ENCODE measurements at places on chromosomes 11 and 22.

DNA sequence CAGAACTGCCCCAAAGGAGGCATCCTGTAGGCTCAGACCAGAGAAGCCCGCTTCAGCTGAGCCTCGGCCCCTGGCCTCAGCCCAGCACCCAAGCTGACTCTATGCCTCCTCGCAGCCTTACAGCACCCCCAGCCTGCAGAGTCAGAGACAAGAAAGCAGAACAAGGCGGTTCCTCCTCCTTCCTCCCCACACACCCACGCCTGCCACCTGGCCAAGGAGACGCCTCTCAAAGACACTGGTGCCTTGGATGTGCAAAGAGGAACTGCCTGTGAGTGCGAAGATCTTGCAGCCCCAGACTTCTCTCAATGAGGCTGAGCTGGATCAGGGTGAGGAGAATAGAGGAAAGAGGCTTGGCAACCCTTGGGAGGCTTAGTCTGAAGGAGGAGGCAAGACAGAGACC lies 60.2 kb downstream of the PDE2A start:
- DNase-seq, result peak; percentile 88

GRCh38 chr22:44616882-44617655 lies 84.9 kb upstream of the PRR5 start:
- DNase-seq, result no peak

GRCh38 chr11:57460758-57461749 lies 726 bp downstream of the RTN4RL2 start:
- DNase-seq, result no peak

GRCh38 chr11:3969613-3970012 lies 114.1 kb downstream of the STIM1 start:
- peak; percentile 55 for DNase-seq

- DNase-seq, result no peak
Measured at GRCh38 chr11:120067438-120068113, 70.3 kb downstream of the TRIM29 start.

GRCh38 chr22:43110927-43111623 lies 525 bp downstream of the BIK start:
- no peak for DNase-seq

GRCh38 chr11:30579415-30580175 lies 6.6 kb downstream of the MPPED2 start:
- DNase-seq, result no peak

GRCh38 chr11:104764710-104765045 lies 133.6 kb downstream of the CASP12 start:
- DNase-seq, result no peak

DNA sequence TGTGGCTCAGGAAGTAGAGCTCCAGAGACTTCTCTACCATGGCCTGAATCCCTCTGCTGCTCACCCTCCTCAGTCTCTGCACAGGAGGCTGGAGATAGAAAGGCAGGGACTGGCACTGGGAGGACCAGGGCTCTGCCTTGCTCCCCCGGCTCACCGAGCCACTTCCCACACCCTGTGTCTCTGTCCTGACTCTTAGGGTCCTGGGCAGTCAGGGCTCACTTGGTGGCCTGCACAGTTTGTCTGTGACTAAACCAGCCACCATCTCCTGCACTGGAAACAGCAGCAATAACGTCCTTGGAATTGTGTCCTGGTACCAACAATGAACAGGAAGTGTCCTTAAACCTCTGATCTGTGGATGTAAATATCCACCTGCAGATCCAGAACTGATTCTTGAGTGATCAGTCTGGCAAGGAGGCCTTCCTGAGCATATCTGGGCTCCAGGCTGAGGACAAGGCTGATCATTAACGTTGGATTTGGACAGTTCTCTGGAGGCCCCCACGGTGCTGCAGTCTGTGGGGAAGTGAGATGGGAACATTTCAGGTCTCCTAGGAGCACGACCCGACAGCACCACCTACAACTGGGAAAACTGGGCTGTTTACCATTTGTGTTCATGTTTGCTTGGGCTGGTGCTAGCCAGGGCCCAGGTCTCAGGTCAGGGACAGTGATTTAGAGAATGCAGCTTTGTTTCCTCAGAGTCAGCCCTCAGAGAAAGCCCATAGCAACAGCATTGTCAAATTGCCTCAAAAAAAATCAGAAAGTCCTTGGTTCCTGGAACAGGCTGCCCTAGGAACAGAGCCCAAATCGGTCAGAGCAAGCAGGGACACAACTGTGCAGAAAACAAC lies 82.5 kb downstream of the ZNF280B start:
- DNase-seq, result no peak

- DNase-seq, result no peak
Measured at GRCh38 chr11:291281-292210, 2.6 kb downstream of the PGGHG start.

- peak; percentile 22 for DNase-seq
Measured at GRCh38 chr11:66768088-66768521, 39.1 kb upstream of the SPTBN2 start.

GRCh38 chr22:41237707-41238569 lies 2.8 kb downstream of the CHADL start:
- DNase-seq, result peak; percentile 89

DNA sequence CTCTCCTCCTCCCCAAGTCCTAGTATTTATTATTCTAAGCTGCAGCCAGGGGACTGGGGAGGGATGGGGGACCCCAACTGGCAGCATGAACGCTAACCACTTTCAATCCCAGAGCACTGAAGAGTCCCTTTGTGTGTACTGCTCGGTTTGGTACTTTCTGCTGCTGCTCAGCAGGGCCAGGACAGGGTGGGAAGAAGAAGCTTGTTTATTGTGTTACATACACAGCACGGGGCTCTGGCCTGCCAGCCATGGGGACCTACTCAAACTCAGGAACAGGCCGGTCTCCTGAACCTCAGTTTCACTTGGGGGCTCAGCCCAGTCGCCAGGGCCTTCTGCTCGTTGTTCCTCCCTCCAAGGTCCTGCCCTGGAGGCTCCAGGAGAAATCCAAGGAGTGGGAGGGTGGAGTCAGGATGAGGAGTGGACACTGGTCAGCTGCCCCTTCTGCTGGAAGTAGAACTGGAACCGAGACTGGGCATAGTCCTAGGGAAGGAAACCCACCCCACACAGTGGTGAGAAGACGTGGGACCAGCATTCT lies 616 bp upstream of the CPT1B start:
- no peak for DNase-seq

DNA sequence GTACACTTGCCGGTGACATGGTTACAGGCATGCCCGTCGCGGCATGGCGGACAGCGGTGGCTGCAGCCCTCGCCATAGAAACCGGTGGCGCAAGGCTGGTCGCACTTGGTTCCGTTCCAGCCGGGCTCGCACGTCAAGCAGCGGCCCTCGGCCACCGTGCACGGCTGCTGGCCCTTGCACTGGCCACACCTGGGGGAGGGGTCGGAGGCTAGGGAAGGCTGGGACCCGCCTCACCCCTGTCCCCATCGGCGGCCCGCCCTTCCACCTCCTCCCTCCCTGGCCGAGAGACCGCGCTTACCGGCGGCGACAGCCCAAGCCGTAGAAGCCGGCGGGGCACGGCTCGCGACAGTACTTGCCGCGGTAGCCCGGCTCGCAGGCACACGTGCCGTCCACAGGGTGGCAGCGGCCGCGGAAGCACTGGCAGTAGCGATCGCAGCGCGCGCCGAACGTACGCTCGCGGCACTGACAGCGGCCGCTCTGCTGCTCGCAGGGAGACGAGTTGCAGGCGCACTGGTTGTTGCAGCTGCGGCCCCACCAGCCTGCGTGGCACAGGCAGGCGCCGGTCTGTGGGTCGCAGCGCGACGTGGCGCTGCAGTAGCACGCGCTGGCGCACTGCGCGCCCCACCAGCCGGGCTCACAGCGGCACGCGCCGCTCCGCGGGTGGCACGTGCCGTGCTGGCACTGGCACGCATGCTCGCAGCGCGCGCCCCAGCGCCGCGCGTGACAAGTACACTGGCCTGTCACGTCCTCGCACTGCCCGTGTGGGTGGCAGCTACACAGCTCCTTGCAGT lies 6.7 kb downstream of the SCARF2 start:
- DNase-seq, result peak; percentile 92

DNA sequence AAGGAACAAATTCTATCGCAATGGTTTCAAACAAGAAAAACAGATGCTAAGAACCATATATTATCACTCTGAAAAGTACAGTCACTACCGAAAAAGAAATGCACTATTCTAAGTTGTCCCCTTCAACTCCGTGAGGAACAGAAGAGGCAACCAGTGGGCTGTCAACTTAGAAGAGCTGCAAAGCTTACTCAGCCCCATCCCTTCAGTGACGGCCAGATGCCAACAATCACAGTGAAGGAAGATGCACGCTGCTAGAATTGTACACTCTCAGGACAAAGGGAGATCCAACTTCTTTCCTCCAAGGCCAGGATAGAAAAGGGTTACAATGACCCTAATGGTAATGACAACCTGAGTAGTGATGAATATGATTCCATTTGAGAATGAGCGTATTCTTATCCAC lies 38.5 kb upstream of the CHKA start:
- DNase-seq, result no peak

GRCh38 chr22:20581503-20582170 lies 74.2 kb downstream of the MED15 start:
- DNase-seq, result no peak

DNA sequence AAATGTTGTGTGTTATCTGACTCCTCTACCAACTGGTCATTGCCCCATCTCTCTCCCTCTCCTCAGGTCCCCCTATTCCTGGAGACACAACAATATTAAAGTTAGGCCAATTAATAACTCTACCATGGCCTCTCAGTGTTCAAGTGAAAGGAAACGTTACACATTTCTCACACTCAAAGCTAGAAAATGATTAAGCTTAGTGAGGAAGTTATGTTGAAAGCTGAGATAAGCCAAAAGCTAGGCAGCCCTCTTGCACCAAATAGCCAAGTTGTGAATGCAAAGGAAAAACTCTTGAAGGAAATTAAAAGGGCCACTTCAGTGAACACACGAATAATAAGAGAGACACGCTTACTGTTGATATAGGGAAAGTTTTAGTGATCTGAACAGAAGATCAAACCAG lies 6.9 kb downstream of the DLG2 start:
- no peak for DNase-seq

- DNase-seq, result no peak
Measured at GRCh38 chr11:74849525-74850391, 99.1 kb downstream of the XRRA1 start.

DNA sequence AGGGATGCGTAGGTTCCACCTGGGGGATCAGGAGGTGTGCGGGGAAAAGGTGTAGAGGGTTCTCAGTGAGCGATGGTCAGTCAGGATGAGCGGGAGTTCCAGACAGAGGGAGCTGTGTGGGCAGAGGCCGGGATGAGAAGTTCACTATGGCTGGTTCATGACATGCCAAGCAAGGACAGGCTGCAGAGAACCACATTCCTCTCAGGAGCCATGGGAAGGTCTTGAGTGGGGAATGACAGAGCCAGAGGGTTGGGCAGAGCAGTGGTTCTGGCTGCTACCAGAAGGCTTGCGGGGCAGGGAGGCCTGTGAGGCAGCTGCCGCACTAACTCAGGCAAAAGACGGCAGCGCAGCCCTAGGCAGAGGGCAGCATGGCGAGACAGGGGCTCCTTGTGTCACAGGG lies 66.1 kb downstream of the SCUBE1 start:
- DNase-seq, result no peak

GRCh38 chr22:32904044-32904443 lies 102.5 kb downstream of the TIMP3 start:
- DNase-seq, result peak; percentile 73

- DNase-seq, result peak; percentile 25
Measured at GRCh38 chr11:47550288-47551047, 2.5 kb downstream of the CELF1 start.

- DNase-seq, result no peak
Measured at GRCh38 chr11:134412203-134413042, at the start of gene B3GAT1. B3GAT1 (minus strand) TSS chr11:134412242; CDS start chr11:134387659, 24,583 bp downstream.

DNA sequence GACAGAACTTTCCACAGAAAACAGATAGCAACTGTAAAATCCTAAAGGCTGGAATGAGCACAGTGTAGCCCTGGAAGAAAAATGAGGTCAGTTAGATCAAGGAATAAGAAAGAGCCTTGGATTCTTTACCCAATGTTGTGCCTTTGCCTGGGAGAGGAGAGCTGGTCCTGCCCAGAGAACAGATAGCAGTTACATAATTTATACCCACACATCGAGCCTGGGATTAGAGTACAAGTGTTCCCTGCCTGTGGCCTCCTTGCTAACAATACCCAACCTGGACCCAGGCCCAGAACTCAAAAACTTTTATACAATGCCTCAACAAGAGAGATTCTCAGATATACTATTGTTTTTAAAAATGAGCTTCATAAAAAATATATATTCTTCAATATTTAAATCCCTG lies 1998.4 kb downstream of the LRRC4C start:
- no peak for DNase-seq

DNA sequence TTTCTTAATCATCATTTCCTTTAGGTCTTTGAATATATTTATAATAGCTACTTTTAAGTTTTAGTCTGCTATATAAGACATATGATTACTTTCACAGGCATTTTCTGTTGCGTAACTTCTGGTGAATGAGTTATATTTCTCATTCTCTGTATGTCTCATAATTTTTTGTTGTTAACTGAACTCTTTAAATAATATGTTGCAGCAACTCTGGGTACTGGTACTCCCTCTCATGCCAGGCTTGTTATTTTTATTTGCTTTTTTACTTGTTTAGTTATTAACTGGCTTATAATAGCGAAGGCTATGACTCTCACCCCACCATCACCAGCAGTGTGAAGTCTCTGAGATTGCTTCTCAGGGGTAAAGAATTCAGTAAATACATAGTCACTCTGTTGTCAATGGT lies 524.2 kb upstream of the CHORDC1 start:
- DNase-seq, result no peak

GRCh38 chr11:82874646-82875523 lies 25.3 kb downstream of the PRCP start:
- DNase-seq, result no peak

- DNase-seq, result no peak
Measured at GRCh38 chr11:96101146-96101545, 177.2 kb upstream of the MTMR2 start.

DNA sequence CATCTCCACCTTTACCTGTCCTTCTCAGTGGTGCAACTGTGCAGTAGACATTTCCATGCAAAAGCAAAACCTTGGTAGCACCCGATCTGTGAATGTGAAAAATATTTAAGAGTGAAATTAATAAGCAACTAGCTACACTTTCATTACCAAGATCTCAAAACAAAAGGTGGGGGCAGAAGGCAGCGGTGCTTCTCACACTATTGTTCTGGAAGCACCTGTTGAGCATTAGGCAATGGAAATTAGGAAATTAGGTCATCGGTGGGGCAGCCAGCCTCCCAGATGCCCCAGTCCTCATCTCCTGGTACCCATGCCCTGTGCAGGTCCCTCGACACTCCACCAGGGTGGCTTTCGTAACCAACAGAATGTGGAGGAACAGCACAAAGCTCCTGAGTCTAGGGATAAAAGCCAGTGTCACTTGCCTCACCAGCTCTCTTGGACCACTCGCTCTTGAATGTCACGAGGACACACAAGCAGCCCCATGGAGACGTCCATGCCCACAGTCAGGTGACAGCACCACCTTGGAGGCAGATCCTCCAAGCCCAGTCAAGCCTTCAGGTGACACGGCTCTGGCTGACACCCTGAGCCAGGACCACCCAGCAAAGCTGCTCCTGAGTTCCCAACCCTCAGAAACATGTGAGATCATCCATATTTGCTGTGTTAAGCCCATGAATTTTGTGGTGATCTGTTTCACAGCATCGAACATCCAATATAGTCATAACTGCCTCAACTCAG lies 3.3 kb downstream of the LTO1 start:
- no peak for DNase-seq

GRCh38 chr11:35118906-35119305 lies 20.1 kb upstream of the CD44 start:
- DNase-seq, result no peak
